ENCODE measurements at places on chromosomes 13 and 19.

DNA sequence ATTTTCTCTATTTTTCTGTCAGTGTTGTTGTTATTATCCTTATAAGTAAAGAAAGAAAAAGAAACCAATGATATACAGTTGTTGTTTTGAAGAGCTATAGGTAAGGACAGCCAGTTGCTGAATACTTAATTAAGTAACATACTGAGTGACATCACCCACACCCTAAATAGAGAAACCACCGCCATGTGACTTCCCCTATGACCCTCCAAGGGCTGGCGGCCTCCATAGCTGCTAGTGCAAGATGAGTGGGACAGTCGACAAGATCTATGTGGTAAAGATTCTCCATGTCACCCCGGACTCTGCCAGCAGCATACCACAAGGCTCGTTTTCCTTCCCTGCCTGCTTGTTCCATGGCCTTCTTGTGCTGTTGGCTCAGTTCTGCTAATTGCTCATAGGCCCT lies 221.1 kb downstream of the DNAJC15 start:
- H3K27ac ChIP-seq, result no peak overlapping the region
- H3K4me3 ChIP-seq, result no peak overlapping the region
- DNase-seq, result no peak
- no peaks in the 10 kb centered on the region for H3K36me3 ChIP-seq
- peaks cover 29% of the 10 kb centered on the region for H3K4me1 ChIP-seq
- no peaks in the 10 kb centered on the region for H3K27me3 ChIP-seq

DNA sequence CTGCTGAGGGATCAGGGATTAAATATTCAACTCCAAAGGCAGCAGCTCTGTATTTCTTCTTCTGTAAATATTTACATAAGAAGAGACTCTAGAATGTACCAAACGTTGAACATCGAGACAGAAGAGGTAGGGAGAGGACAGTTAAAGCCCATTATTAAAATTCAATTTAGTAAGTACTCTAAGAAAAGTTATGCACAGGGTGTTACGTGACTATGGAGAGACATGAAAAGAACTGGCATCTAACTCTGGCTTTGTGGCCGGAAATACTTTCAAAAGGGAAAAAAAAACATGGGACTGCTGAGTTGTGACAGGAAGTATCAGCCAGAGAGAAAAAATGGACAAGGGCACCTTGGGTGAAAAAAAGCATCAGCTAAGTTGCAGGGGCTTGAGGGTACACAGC lies 36.7 kb downstream of the LNX2 start:
- H3K36me3 ChIP-seq, result peaks cover 6% of the 10 kb centered on the region
- no peak for DNase-seq
- no peaks in the 10 kb centered on the region for H3K4me1 ChIP-seq
- no peaks in the 10 kb centered on the region for H3K27me3 ChIP-seq
- no peak overlapping the region for H3K27ac ChIP-seq

DNA sequence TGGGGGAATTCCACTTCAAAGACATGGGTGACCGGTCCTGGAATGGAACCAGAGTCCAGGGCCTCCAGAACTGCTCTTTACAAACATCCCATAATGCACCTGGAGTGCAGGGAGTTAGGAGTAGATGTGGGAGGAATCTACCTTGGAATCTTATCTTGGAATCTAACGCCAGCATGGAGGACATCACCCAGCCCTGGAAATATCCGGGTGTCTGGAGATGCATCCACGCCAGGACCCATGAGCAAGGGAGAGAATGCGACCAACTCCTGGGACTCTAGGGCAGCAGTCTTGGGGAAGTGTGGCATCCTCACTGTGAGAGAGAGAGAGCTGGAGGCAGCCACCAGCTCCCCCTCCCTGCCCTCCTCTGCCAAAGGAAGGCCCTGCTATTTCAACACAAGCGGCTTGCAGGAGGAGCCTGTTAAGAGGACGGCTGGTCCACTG lies 211.8 kb downstream of the UQCRFS1 start:
- no peak for DNase-seq
- H3K4me1 ChIP-seq, result peaks cover 8% of the 10 kb centered on the region
- no peaks in the 10 kb centered on the region for H3K27me3 ChIP-seq
- no peak overlapping the region for H3K27ac ChIP-seq
- H3K4me3 ChIP-seq, result no peak overlapping the region

- no peaks in the 10 kb centered on the region for H3K4me1 ChIP-seq
- peaks cover 7% of the 10 kb centered on the region for H3K27me3 ChIP-seq
- H3K4me3 ChIP-seq, result no peak overlapping the region
- no peaks in the 10 kb centered on the region for H3K36me3 ChIP-seq
Measured at GRCh38 chr13:45602183-45603170, 13.1 kb downstream of the ERICH6B start.

- H3K27me3 ChIP-seq, result no peaks in the 10 kb centered on the region
- DNase-seq, result no peak
- peaks cover 4% of the 10 kb centered on the region for H3K36me3 ChIP-seq
- no peak overlapping the region for H3K4me3 ChIP-seq
Measured at GRCh38 chr19:33443638-33444561, 70.4 kb downstream of the CEBPG start.

GRCh38 chr13:110132225-110132982 lies 174.6 kb downstream of the COL4A1 start:
- no peaks in the 10 kb centered on the region for H3K36me3 ChIP-seq
- peaks cover 29% of the 10 kb centered on the region for H3K4me1 ChIP-seq
- H3K27me3 ChIP-seq, result peaks cover 48% of the 10 kb centered on the region
- H3K4me3 ChIP-seq, result no peak overlapping the region
- DNase-seq, result no peak
- H3K27ac ChIP-seq, result no peak overlapping the region

DNA sequence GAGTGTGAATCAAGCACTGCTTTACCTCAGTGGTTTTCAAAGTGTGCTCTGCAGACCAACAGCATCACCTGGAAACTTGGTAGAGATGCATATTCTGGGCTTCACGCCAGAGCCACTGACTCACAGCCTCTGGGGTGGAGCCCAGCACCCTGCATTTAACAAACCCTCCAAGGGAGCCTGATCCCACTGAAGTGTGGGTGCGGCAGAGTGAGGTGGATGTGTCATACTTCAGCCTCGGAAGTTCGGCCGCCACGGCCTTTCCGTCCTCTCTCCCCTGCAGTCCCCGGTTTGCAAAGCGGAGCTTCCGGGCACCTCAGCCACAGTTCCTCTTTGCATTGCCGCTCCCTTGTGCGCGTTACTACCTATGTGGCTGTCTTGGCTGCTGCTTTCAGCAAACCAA lies 33.3 kb upstream of the MICU2 start:
- DNase-seq, result no peak
- no peaks in the 10 kb centered on the region for H3K36me3 ChIP-seq
- no peaks in the 10 kb centered on the region for H3K27me3 ChIP-seq
- H3K4me1 ChIP-seq, result peaks cover 6% of the 10 kb centered on the region
- H3K4me3 ChIP-seq, result no peak overlapping the region

DNA sequence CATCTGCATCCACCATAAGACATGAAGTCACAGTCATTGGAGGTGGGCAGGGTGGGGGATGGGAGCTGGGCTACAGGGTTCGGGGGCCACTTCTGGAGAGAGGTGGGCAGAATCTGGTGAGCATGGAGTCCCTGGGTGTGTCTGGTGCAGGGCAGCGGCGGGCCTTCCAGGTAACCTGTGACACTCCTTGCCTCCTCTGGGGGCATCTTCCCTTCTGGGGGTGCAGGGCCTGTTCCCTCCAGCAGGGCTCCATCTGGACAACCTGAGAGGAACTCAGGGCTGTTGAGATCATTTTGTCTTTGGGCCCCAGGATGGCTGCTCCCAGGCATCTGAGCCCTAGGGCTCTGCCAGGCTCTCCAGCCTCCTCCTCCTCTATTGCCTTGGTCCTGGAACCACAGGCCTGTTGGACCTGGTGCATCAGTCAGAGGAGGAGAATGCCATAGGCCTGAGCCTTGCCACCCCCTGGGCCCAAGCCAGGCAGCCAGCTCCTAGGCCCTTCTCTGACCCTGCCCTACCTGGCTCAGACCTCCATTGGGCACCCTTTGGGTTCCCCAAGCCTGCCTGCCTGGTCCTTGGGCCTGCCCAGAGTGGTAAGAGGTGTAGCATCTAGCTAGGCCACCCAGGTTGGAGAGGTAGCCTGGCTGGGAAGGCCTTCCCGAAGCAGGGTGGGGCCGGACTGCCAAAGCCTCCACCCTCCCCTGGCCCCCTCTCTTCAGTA lies 13.4 kb downstream of the LYL1 start:
- no peaks in the 10 kb centered on the region for H3K36me3 ChIP-seq
- no peak for DNase-seq

DNA sequence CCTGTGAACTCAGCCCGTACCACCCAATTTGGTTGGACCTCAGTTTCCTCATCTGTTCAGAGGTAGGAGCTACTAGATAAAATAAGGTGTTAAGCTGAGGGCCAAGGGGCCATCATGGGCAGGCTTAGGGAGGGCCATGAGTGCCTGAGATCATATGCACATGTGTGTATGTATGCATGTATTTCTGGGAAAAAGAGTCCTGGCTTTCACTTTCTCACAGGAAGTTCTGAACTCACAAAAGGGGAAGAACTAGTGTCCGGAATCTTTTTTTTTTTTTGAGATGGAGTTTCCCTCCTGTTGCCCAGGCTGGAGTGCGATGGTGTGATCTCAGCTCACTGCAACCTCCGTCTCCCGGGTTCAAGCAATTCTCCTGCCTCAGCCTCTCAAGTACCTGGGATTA lies 18.9 kb downstream of the TGFB1 start:
- DNase-seq, result no peak
- H3K4me1 ChIP-seq, result no peaks in the 10 kb centered on the region
- H3K27ac ChIP-seq, result no peak overlapping the region
- no peak overlapping the region for H3K4me3 ChIP-seq
- H3K36me3 ChIP-seq, result no peaks in the 10 kb centered on the region

Data from type B pancreatic cell (in vitro differentiated cells).